Stimulated activated CD8-positive, alpha-beta memory T cell treated with anti-CD3 and anti-CD28 coated beads, Interleukin-15, amount 100 ng/mL, for 48 hours (primary cell): ENCODE measurements at places on chromosomes 4 and X.

GRCh38 chr4:95183656-95184408, 364.9 kb downstream of the UNC5C start:
- no peak for DNase-seq

DNA sequence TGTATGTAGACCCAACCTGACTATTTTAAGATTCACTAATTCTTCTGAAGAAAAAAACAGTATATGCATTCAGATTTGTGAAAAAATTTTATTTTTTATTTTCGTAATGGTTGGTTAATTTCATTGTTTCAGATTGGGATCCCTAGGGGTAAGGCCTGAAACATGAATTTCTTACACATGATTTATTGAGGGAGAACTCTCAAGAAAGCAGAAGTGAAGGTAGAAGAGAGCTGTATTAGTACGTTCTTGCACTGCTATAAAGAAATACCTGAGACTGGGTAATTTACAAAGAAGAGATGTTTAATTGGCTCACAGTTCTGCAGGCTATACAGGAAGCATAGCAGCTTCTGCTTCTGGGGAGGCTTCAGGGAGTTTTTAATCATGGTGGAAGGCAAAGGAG, 611.9 kb upstream of the TECRL start:
- no peak for DNase-seq

- no peak for DNase-seq
Observed at GRCh38 chr4:152115794-152116193, 355.0 kb upstream of the GATB start.

DNA sequence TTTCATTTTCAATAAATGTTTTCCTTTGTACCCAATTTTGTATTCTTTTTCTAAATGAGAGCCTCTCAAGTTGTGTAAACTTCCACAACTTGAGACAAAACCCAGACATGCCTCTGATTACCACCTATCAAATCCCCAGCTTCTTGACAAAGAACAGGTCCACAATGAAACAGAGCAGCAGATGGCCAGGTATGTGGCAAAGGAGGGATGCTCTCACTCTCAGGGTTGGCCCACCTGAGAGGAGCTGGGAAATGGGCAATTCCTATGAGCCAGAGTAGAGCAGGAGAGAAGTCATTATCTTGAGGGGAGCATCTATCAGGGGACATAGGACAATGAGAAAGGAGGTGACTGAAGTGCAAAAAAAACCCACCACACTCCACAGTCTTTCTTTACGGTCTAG, 273.5 kb upstream of the FAM241A start:
- DNase-seq, result no peak

GRCh38 chrX:107562482-107562881, 65.8 kb upstream of the PRPS1 start:
- DNase-seq, result no peak

- DNase-seq, result no peak
Observed at GRCh38 chrX:276581-277201, 4.5 kb upstream of the PLCXD1 start.

DNA sequence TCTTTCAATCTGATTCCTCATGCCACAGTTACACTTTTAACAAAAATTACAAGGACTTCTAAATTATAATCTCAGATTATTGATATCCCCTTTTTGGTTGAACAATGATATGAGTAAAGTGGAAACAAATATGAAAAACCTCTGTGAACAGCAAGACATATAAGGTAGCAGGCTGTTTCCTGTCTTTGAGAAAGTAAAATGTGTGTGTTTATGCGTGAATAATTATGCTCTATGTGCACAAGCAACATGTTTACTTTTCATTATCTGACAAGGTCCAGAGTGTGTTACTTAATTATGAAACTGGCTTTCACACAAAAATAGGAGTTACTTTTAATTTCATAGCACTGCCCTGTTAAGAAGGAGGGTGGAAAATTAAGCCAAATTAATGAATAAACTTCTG, 43.1 kb downstream of the DDIT4L start:
- no peak for DNase-seq

DNA sequence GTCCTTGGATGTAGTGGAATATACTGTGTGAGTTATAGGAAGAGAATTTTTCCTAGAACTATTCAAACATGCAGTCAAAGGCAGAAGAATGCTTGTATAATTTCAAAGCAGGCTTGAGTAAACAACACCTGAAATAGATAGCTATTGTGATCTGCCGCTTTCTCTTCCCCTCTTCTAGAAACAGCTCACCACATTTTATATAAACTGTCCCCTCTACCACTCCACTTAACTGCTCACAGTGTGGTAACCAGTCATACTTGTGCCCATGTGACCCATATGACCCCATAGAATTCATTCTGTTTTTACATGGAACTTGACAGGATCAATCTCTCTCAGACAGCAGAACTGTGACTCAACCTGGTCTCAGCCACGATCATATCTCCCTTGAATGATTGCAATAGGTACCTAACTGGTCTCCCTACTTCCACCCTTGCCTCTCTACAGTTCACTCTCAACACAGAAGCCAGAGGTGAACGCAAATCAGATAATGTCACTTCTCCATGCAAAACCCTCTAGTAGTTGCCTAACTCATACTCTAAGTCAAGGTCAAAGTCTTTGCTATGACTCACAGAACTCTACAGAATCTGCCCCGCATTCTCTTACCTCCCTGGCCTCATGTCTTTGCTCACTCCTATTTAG, 85.6 kb upstream of the EFHC2 start:
- DNase-seq, result no peak

GRCh38 chr4:154686838-154687237, 57.0 kb upstream of the LRAT start:
- DNase-seq, result no peak

DNA sequence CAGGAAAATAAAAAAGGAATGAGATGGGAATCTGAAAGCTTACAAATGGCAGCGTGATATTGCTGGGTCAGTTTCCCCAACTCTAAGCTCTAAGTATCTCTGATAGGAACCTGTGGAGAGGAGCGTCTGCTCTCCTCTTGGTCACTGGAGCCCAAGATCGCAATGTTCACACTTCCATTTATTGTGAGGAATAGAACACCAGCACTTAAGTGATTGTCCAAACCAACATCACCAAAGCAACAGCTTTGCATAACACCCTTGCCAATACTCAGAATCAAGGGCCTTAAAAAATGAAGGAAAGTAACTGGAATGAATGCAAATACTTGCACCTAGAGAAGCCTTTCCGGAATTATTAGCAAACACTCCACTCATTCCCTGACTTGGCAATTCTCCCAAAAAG, 46.8 kb upstream of the ATXN3L start:
- DNase-seq, result no peak

GRCh38 chr4:128855621-128856020, 46.1 kb downstream of the JADE1 start:
- no peak for DNase-seq

DNA sequence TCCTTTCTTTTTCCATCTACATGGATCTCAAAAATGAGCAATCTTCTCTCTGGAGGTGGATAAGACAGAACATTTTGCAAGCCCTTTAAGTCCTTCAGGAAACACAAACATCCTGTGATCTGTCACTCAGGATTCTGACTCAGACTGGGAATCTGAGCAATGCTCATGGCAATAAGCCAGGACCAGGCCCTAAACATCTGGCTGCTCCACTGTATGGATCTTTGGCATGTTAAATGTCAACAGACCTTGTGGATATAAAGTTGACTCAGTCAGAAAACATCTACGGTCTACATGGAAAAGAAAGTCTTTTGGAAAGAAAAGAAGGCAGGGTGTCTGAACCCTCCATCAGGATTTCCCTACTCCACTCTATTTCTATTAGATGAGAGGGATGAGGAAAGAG, 17.8 kb upstream of the CHIC2 start:
- no peak for DNase-seq

GRCh38 chr4:94722270-94722669, 35.5 kb upstream of the BMPR1B start:
- no peak for DNase-seq

DNA sequence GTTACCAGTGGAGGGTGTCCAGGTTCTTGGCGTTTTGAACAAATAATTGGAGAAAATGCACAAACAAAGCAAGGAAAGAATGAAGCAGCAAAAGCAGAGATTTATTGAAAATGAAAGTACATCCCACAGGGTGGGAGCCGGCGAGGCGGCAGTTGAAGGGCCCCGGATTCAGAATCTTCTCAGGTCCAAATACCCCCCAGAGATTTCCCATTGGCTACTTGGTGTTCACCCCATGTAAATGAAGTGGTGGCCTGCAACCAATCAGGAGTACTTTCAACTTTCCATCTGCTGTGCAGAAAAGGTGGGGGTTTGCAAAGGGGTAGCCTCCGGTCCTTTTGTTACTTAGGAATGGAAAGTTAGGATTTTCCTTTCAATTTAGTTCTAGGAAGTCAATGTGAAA, 1447.0 kb downstream of the C4orf33 start:
- no peak for DNase-seq

DNA sequence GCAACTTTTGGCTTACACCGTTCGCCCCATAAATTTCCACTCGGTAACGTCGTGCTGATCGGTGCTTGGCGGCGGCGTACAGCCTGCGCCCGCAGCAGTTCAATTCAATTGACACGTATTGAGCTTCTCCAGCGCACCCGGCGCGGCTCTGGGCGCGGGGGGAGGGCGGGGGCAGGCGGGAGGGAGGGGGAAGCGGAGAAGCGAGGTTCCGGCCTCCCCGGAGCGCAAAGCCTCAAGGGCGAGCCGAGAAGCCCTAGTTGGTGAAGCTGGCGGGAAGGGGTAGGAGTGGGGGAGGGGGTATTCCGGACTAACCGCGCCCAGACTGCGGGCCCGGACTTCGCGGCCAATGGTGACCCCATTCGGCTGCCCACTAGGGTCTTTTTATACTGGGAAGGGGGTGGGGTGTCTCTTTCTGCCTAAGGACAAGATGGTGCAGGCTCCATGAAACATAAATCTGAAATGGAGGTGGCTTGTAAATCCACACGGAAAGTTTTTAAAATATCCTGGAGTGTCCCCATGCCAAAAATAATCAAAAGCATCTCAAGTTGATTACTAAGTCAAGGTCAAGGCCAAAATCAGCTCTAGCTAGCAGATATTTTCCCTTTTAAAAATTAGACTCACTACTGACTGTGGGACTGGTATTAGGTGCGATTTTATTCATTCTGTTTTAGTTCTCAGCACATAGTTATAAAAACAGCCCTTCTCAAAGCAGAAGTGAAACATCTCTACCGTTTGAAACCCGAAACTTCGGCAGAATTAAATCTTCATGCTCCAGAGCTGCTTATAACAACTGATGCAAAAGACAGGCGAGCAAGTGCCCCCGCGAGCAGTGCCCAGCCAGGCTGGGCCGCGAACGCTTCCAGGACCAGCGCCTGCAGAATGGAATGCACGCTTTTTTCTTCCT, 1.5 kb upstream of the BCOR start:
- no peak for DNase-seq

DNA sequence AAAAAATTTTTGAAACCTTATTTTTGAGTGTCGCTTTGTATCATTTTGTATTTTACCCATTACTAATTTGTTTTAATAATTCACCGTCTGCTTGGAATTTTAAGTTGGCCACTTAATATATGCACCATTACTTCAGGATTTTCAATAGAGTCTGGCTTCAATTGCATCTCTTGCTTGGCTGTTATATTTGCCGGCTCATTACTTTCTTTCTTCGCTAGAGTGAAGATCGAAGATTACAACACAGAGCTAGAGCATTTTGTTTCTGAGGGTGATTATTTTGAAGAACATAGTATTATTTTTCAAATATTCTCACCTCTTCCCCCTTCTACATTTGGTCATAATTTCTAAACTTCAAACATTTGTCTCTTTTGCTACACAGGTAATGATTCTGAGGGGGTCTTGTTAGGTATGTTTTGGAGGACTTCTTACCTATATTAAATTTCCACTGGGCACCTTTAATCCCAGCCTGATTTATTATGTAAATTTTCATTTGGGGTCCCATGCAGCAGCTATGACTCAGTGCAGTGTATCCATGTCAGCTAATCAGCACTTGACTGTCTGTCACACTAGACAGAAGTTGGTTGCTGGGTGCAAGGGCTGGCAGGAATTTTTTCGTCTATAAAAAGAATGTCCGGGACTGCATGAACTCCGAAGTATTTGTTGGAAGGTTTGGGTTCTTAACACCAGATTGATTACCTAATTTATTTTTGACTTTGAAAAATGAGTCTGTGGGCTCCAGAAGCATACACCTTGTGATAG, 18.6 kb downstream of the TBC1D1 start:
- no peak for DNase-seq

GRCh38 chr4:62644372-62644771, 1444.2 kb downstream of the ADGRL3 start:
- DNase-seq, result no peak

GRCh38 chr4:124212815-124213630, 499.5 kb downstream of the ANKRD50 start:
- no peak for DNase-seq

DNA sequence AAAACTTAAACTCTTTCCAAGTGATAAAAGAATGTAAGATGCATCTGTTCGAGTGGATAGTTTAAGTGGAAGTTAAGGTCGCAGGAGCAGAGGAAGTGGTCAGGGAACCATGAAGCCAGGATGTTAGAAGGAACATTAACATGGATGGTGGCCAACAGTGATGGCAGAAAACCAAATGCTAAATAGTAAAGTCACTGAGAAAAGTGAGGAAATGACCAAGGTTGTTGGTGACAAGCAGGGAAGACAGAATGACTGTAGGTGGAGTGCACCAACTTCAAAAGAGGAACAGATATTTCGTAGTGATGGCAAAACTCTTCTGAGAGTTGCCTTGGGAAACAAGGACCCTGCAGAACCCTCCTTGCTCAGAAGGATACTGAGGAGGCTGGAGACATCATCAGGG, 226.2 kb downstream of the PALLD start:
- DNase-seq, result no peak

- no peak for DNase-seq
Observed at GRCh38 chrX:56766554-56767347, 37.7 kb downstream of the NBDY start.

GRCh38 chr4:177371461-177371860, 61.8 kb downstream of the NEIL3 start:
- DNase-seq, result no peak
